ENCODE measurements at places on chromosomes 11 and 22. TPM values are rescaled to one million over a fixed set of nuclear protein-coding genes. Genes with fewer than 3 reads are reported as not detected.

DNA sequence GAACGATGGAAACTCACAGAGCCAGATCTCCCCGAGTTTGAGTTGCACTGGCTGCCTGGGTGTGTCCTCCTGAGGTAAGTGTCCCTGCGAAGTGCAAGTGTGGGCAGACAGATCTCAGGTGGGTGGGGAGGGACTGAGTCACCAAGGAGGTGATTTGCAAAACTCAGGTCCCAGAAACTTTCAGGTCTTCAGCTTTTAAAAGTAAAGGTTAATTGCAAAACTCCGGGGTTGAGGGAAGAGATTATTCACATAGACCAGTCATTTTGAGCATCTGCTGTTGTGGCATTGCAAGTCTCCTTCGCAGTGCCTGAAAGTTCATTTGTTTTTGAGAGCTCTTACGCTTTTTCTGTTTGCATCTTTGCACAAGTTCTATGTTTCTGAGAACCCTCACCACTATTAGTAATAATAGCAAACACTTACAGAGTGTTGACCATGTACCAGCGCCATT, 7.1 kb downstream of the CD44 start:
- no peak for DNase-seq

GRCh38 chr22:24028533-24028932, 17.4 kb downstream of the CABIN1 start:
- no peak for DNase-seq

Gene FGF4
- not detected for total RNA-seq

Gene GUCD1
- 70.5 TPM for total RNA-seq

Gene OAF
- 25.0 TPM for total RNA-seq

- DNase-seq = no peak
Observed at GRCh38 chr11:75700940-75701339, 16.7 kb upstream of the MOGAT2 start.

DNA sequence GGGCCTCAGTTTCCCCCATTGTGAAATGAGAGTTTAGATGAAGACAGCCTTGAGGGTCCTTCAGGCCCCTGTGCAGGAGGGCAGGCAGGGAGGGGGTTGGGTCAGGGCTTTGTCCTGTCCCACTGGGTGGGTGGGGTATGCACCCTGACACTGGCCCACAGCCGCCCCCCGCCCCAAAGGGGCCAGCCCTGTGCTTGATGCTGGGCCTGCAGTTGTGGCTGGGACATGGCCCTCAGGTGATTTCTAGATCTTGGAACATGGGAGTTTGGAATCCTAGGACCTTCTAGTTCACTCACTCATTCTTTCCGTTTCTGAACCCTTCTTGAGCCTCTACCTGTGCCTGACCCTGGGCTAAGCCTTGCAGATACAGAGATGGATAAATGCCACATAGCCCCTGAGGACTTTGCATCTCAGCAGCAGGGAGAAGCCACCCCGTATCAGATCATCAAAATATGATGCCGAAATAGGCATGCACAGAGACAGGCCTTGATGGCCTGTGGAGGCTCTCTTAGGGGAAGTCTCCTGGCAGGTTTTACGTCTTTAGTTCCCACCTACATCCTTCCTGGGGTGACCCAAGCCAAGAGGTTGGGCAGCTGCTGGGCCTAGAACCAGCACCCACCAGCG, 76.0 kb downstream of the FBLN1 start:
- no peak for DNase-seq

DNA sequence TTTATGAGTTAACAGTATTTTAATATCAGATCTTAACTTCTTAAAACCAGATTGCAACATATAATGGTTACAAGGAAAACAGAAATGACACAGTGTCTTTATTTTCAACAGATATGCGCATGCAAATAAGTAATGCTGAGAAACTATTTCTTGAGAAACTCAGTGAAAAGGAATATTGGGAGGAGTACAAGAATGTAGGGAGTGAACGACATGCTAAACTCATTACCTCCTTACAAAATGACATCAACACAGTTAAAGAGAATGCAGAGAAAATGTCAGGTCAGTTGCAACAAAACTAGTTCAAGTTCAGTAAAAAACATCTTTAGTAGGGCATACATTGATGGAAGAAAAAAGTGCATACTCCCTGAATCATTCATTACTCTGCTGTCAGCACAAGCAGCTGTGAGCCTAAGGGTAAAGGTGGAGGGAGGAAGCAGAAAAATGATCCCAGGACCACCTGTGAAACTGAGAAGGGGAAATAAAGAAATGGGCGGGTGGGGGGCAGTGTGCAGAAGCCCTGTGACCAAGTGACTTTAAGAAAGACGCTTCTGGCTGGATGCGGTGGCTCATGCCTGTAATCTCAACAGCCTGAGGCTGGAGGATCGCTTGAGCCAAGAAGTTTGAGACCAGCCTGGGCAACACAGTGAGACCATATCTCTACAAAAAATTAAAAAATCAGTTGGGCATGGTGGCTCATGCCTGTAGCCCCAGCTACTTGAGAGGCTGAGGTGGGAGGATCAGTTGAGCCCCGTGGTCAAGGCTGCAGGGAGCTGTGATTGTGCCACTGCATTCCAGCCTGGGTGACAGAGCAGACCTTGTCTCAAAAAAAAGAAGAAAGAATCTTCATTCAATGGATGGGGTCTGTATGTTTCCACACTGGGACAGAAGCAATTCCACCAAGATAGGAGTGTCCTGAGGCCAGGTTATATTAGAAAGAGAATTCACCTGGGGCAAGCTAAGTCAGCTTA, 31.2 kb downstream of the CCDC83 start:
- no peak for DNase-seq

Gene SLC15A3
- total RNA-seq = not detected

GRCh38 chr11:44538375-44539054, 26.9 kb upstream of the CD82 start:
- peak; percentile 93 for DNase-seq

DNA sequence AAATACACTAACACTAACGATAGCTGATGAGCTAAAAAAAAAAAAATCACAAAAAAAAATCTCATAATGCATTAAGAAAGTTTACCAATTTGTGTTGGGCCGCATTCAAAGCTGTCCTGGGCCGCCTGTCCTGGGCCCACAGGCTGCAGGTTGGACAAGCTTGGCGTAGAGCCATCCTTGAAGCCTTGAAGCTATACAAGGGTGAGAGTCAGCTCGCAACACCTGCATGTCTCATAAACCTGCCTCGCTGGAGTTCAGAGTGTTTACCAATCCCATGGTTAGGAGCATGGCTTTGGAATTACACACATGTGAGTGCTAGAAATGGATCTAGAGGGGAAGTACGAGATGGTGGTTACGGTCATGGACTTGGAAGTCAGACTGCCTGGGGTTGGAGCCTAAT, 453.7 kb downstream of the INSC start:
- DNase-seq = no peak

Gene LRRC32
- total RNA-seq = not detected

Gene CD3D
- total RNA-seq = not detected

GRCh38 chr11:76074148-76075095, 131.9 kb downstream of the WNT11 start:
- DNase-seq = peak; percentile 61

Gene BCO2
- total RNA-seq = 2.5 TPM

- DNase-seq = peak; percentile 24
Observed at GRCh38 chr11:12675951-12676711, 1.9 kb downstream of the TEAD1 start.

Gene OR6T1
- not detected for total RNA-seq

GRCh38 chr11:1770528-1770927, 6.8 kb upstream of the CTSD start:
- no peak for DNase-seq

- no peak for DNase-seq
Observed at GRCh38 chr11:1880746-1881441, 10.8 kb downstream of the PRR33 start.

GRCh38 chr22:45834241-45834640, 142.7 kb downstream of the WNT7B start:
- DNase-seq = no peak

DNA sequence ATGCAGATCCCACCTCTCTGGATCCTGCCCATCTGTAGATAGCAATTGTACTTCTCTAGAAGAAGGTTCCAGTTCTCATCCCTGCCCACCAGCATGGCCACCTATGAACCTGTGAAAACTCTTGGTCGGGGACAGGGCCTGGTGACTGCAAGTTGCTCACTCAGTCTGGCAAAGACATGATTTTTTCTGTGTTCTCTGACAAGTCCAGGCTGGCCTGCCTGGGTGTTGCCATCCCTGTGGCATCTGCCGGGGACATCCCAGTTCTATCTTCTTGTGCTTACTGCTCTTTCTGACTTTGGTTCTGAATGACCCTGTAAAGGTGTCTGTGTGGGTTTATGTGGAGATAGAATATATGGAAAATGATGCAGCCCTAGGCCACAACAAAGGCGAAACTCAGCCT, 545.8 kb downstream of the INSC start:
- DNase-seq = no peak

DNA sequence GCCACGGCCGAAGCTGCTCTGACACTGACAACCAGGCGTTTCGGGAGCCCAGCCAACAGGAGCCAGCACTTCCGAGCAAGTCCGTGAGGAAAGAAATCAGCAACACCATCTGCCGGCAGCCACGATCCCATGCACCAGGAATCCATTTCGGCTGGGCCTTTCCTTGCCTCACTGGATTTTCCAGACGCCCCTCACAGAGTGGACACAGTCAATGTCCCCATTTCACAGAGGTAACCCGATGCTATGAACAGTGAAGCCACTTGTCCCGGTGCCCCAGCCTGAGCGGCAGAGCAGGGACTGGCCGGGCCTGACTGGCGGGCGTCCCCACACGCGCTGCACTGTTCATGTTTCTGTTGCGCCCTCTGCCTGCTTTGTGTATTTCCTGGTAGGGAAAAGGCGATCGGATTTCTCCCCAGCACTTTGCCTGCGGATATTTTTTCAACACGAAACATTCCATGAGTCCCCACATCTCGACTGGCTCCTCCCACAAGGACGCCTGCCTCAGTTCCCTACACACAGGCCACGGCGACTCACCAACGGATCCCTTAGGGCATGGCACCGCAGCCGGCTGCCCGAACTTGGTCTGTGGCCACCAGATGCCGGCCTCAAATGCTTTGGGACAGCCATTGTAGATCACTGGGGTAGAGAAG, 55.3 kb downstream of the TRMU start:
- peak; percentile 52 for DNase-seq

Gene ACCSL
- total RNA-seq = not detected

Gene GRIA4
- total RNA-seq = not detected

DNA sequence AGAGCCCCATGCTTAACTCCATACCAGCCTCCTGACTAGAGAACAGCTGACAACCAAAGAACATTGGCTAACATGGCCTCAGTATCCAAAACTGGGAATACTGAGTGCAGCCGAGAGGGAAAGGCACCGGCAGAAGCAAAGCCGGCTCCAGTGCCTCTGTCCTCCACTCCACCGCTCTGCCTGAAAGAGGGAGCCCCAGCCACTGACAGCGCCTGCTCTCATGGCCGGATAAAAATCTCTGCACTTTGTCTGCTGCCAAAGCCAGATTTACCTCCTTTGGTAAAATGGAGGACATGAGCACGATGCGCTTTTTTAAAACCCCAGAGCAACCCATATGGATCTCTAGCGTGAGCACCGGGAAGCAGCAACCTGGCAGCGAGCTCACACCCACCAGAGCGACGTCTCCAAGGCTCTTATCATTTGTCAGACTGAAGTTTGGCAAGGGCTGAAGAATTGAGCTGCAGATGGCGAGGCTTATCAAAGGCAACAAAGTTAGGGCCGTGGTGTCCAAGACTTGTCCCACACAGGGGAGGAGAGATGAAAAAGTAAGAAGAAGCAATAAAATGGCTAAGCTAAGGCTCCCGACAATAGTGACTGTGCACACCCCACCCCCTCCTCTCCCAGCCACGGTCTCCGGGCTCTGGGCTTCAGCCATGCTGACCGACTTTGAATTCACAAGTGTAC, 71.4 kb downstream of the EFCAB6 start:
- DNase-seq = no peak

GRCh38 chr11:68431984-68432645, 28.4 kb upstream of the PPP6R3 start:
- DNase-seq = no peak

Gene DMC1
- 1.7 TPM for total RNA-seq

- DNase-seq = no peak
Observed at GRCh38 chr22:50506611-50507420, 686 bp downstream of the LMF2 start.

Gene C11orf42
- not detected for total RNA-seq

DNA sequence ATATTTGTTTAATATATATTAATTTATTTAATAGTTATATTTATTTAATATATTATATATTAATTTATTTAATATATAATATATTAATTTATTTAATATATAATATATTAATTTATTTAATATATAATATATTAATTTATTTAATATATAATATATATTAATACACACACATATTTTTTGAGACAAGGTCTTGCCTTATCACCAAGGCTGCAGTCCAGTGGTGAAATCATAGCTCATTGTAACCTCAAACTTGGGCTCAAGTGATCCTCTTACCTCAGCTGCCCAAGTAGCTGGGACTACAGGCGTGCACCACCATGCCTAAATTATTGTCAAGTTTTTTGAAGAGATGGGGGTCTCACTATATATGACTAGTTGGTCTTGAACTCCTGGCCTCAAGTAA, 51.4 kb upstream of the DDI1 start:
- DNase-seq = no peak

DNA sequence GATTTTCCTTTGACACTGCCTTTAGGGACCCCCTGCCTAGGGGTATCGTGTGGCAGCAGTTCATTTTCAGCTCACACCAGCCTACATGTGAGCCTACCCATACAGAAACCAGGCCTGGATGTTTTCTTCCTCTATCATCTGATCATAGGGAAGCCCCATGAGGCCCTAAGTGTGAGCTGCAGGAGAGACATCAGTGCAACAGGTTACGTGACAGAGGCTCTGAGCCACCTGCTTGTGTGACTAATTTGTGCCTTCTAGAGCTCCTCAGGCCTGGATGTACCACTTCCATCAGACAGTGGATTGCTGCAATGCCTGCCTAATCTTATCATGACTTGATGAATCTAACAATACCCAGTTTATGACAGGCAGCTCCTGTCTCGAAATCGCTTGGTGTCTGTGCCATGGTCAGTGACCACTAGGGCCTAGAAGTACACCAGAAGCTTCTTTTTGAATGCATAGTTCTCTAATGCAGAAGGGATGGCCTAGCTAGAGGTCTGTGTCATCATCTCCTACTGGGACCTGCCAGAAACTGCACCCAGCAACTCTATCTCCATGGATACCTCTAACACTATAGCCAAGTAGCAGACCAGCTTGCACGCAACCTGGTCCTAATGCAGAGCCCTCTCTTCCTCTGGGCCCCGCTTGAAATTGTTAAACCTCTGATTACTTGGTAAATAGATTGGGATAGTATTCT, 109.7 kb upstream of the CLPB start:
- DNase-seq = no peak

- DNase-seq = no peak
Observed at GRCh38 chr22:44431256-44431655, 66.8 kb downstream of the RTL6 start.

DNA sequence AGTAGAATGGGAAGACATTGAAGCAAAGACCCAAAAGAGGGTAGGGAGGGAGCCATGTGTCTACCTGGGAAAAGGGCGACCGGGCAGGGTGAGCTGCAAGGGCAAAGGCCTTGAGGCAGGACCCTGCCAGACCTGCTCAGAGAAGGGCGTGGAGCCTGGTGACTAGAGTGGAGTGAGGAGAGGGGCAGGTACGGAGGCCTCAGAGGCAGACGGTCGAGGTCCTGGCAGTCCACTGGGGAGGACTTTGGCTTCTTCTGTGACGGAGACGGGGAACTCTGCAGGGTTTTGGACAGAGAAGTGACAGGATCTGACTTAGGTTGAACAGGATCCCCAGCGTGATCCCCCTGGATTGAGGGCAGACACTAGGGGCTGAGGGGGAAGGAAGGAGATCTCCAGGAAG, 12.9 kb downstream of the RIBC2 start:
- DNase-seq = no peak

GRCh38 chr11:130023204-130023603, 20.6 kb upstream of the PRDM10 start:
- DNase-seq = peak; percentile 40

All from A673 (cell line).